ENCODE measurements at places on chromosomes 16 and 17. TPM values are rescaled to one million over a fixed set of nuclear protein-coding genes. Genes with fewer than 3 reads are reported as not detected.
A peak's percentile ranks its signal among the peaks of the same experiment; 100 is the strongest.

DNA sequence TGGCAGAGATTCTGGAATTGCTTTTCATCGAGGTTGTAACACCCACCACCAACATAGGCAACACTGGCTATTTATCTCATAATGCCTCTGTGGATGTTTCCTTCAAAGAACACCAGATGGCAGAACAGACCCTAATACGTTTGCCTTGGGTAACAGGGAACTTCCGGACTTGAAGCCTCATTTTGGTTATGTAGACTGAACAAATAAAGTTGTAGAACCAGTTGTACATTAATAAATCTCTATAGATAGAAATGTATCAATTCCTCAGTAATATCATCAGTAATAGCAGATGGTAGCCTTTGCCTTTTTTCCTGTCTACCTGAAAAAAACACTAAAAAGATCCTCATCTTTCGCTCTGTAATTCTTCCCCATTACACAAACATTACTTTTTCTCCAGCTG lies 25.9 kb upstream of the APOH start:
- no peak for DNase-seq

Gene ACSM2A
- total RNA-seq: not detected

Gene ITGA2B
- total RNA-seq: 0.78 TPM

GRCh38 chr17:80428796-80429195 lies 13.8 kb downstream of the ENDOV start:
- DNase-seq: no peak

Gene ZC3H7A
- total RNA-seq: 36.0 TPM

DNA sequence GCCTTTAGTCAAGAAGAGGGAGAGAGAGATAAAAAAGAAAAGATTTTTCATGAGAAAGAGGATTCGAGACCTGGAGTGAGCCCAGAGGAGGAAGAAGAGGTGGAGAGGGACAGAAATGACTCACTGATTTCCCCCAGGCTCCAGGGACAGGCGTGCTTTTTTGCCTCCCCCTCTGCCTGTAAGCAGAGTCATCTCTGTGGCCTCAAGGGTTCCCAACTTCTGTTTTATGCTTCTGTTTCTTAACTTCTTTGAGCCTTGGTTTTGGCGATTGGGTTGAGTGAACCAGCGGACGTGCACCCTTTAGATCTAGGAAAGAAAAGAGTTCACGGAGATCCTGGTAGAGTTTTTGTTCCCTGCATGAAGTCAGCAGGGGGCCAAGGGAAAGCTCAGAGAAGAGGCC lies 147.9 kb upstream of the NOL11 start:
- no peak for DNase-seq

Gene KAT8
- 41.2 TPM for total RNA-seq

GRCh38 chr17:77096570-77097214 lies 44.1 kb upstream of the SEC14L1 start:
- DNase-seq: no peak

Gene C16orf54
- 0.31 TPM for total RNA-seq

DNA sequence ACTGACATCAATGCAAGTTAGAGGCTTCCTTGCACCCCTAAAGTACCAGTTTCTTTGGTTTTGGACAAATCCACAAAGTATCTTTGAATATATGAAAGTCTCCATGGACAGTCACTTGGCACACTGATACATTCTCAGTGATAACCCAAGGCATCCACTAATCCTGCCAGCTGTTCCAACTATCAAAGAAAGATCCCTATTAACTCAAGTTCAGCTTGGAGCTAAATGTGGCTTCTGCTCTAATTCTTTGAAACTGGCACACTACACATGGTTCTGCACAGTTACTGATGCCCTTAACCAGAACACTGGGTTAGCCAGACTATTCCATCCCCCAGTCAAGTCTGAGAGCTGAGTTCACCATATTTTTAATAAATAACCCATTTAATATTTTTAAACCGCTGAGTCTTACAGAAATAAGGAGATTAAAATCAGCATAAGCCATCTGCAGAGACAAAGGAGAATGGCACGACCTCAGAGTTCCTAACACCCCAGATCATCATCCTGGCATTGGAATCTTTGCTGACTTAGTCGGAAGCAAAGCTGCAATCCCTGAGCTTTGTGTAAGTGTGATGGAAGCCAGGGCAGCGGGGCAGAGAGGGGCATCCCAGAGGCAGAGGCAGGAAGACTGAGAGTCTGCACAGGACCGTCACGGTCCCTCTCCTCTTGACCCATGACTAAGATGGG lies 6.3 kb downstream of the CACNG1 start:
- DNase-seq: no peak

Gene KRT33B
- total RNA-seq: not detected

- no peak for DNase-seq
Observed at GRCh38 chr17:28071891-28072606, 29.6 kb downstream of the NLK start.

DNA sequence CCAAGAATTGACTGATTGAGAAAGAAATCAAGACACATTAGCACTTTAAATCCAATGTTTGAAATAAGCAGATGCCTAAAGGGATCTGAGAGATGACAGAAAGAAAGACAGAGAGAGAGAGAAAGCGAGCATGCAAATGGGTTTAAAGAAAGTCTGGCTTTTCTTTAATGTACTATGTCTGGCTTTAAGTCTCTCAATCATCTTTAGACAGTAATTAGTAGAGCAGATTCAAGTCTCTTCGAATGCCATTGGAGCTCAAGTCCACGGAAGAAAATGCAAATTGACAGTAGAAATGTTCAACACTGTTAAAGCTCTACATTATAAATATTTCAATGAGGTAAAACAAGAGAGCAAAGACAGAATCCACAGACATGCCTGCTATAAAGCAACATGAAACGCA lies 1480.2 kb upstream of the CDH8 start:
- no peak for DNase-seq

Gene ABI3
- total RNA-seq: 0.62 TPM

- no peak for DNase-seq
Observed at GRCh38 chr17:72766761-72767356, 325.6 kb downstream of the SLC39A11 start.

Gene CTRL
- 1.4 TPM for total RNA-seq

- DNase-seq: no peak
Observed at GRCh38 chr17:29945281-29945680, 3.8 kb downstream of the EFCAB5 start.

DNA sequence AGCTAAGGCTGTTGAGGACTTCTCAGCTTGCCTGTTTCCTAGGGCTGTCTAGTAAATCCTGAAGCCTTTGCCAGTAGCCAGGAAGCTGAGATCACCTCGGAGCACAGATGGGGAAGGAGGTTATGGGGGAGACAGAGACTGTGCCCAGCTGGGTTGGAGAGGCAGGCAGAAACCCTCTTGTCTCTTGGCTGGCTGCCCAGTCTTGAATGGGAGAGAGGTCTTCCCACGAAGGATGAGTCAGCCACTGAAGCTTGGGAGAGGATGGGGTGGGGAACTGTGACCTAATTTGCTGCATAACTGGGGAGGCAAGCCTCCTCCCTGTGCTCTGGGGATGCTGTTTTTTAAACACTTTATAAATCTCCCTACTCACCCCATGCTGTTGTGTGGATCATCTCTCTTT lies 69.8 kb downstream of the SHISA9 start:
- peak; percentile 75 for DNase-seq

DNA sequence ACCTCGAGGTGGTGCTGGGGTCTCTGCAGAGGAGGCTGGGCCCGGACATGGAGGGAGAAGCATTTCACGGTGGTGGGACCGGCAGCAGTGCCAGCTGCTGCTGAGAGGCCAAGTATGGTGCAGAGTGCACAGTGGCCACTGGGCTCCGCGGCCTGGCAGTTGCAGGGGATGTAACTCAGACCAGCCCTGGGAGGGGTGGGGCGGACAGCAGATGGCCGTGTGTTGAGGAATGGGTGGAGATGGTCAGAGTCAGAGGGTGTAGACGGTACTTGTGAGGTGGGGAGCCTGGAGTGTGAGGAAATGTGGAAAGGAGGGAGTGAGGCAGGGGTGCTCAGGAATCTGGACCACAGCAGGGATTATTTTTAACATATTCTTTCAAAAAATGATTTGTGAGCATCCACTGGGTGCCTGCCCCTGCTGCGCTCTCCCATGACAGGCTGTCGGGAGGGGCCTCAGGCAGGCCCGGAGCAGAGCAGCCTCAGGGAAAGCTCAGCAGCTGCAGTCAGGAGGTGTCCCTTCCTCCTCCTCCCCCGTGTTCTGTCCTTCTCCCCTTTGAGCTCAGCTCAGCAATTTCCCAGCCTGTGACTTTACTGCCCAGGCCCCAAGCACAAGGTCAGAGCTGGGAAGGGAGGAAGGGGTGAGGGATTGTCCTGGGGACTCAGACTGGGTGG lies 113.1 kb downstream of the RAP1GAP2 start:
- DNase-seq: no peak

DNA sequence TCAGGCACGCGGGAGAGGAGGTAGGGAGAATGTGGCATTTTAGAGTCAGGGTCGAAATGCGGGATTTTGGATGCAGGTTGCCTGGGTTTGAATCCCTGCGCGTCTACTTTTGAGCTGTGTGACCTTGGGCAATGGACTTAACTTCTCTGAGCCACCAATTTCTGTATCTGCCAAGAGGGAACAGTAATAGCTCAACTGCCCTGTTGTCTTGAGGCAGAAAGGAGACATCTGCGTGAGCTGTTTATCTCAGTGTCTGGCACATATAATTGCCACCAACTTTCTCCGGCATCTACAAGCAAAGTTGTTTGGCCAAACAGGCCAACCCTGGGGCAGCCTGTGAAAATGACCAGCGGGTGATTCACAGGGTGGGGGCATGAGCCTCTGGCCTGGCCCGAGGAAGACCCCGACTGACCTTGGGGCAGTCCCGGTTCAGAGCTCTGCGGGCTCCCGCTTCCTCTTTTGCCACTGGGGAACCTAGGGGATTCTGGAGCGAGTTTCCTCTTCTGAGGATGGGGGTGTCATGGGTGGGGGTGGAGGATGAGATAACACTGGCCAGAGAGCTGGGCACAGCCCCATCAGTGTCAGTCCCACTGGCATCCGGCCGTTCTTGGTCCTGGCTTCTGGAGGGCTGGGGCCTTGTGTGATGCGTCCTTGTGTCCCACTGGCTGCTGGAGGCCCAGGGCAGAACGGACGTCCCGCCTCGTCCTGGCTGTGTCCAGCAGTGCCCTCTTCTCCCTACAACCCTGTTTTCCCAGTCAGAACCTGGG lies 1.3 kb downstream of the SNN start:
- DNase-seq: peak; percentile 50

GRCh38 chr16:85777583-85778310 lies 21.6 kb downstream of the EMC8 start:
- DNase-seq: no peak

Gene QRICH2
- 6.1 TPM for total RNA-seq

DNA sequence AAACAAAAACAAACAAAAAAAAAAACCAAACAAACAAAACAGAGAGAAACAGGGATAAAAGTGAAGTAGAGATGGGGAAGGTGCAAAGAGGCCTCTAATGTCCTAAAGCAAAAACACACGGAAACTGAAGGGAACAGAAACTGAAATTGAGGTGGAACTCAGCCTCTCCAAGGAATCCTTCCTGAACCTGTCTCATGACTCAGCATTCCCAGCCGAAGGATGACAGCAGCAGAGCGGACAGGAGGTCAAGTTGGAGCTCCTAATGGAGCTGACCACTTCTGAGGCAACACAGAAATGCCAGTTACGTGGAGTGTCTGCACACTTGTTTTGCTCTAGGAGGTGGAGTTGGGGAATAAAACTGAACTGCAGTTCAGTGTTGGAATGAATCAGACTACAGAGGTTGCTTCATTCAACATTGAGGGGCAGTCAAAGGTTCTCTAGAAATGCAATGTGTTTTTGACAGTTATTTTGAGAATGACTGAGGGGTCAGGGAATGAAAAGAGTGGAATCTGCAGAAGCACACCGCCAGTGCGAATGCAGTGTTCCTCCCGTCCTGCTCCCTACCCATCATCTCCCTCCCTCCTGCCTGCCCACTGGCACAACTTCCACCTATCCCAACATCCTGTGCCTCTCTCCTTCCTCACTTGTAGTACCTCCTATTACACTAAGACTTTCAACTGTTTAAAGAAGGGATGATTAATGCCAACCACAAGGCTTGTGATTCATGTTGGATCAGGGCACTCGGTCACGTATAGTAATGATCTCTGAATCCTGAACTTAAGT lies 6.3 kb downstream of the UBE2O start:
- no peak for DNase-seq

GRCh38 chr16:8998108-8998507 lies 34.4 kb upstream of the USP7 start:
- DNase-seq: no peak

DNA sequence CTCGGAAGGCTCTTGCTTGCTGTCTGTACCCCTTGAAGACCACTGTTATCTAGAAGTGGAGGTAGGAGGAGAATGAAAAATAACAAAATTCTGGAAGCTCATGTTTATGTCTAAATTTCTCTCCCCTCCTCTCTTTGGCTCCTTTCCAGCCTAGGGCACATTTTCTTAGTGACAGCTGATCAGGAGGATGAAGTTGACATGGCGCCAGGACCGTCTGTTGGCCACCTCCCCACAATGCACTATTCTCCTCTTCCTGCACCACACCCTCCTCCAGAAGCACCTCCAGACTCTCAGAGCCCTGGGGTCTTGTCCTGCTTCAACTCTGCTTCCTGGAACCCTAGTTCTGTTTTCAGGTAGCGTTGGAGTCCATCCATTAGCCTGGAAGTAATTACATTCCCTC lies 25.5 kb upstream of the SSTR2 start:
- no peak for DNase-seq

All from occipital lobe (tissue), 3 donors.